GM03348 (cell line): ENCODE measurements at places on chromosomes 2 and 18.

DNA sequence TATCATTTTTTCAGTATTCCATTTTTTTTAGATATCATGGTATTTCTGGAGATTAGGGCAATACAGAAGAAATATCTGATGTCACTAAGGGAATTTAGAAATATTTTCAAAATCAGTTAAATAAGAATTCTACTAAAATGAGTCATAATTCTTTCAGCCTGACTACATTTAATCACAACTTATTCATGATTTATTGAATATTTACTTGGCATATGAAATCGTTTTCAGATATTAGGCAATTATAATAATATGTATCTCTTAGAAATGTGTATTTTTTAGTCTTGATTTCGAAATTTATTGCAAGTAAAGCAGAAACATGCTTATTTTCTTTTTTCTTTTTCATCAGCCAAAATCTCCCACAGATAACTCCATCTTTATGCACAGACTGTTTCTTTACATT, 142.2 kb downstream of the CCDC102B start:
- DNase-seq = peak; percentile 3

DNA sequence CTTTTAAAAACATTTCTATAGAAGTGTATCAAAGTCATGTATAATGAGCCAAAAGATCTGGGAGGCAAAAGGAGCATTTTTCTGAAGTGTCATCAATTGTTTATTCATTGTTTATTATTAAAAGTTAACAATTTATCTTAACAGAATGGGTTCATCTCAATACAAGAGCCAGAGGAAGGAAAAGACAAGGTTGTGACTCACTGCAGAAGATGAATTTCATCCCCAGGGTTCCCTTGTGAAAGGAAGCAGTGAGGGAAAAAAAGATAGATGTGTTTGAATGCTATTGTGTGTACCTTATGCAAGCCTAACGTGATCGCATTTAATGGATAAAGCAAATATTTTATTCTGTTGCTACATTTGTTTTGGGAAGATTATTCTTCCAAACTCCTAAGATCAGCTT, 286.3 kb downstream of the PIEZO2 start:
- DNase-seq = no peak

DNA sequence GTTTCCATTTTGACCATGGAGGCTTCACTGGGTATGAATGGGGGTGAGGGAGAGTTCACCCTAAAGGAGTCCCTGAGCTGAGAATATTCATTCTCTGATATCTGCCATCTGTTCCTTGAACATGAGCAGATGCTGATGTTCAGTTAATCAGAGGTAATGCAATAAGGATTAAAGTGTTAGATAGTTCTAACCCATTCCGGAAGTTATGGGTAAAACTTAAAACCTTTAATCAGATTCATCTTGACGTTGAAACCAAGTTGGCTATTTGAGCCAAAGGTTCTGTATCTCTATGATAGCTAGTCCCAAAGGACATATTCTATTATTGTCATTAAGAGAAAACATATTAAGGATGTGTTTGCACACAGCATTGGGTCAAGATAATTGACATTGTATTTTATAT, 268.9 kb downstream of the PLCL1 start:
- DNase-seq = no peak

DNA sequence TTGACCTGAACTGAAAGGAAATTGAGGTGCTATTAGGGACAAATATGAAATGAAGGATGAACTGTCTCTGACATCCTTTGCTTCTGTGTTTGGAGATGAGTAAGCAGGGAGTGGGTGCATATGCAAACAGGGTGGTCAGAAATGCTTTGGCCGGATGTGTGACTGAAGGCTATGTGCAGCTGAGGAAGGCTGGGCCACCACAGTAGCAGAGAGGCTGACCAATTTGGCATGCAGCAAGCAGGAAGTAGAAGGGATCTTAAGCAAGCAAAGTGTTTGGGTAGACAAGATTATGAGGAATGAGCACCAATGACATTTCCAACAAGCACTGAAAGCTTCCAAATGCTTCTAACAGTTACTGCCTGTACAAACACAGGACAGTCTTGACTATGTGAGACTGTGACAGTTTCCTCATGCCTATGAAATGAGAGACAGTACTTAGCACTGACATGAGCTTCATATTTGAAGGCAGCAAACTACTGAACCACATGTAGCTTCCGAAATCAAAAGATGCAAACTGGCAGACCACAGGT, 3.3 kb upstream of the ACTR3 start:
- peak; percentile 86 for DNase-seq

DNA sequence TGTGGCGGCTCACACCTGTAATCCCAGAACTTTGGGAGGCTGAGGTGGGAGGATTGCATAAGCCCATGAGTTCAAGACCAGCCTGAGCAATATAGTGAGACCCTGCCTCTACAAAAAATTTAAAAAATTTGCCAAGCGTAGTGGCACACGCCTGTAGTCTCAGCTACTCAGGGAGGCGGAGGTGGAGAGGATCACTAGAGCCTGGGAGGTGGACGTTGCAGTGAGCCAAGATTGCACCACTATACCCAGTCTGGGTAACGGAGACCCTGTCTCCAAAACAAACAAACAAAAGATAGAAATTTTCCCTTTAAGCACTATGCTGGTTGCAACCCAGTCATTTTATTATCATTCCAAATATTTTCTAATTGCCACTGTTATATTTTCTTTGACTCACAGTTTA, 32.3 kb downstream of the NPHP1 start:
- no peak for DNase-seq

GRCh38 chr2:231933916-231934401, 7.8 kb upstream of the NPPC start:
- no peak for DNase-seq

DNA sequence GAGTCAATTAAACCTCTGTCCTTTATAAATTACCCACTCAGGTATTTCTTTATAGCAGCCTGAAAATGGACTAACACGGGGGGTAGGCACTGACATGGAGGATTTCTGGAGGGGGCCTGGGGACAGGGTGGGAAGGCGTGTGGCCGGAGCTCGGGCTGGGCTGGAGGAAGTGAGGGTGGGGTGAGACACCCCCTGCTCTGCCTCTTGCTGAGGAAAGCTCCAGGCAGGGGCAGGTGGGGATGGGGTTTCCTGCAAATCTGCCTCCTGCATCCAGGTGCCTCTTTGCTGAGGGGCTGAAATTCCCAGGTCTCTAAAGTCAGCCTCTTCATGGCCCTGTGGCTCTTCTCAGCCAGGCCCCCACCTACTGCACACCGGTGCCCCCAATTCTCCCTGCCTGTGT, 25.7 kb upstream of the OTOS start:
- DNase-seq = no peak

GRCh38 chr18:12460874-12461273, 53.1 kb downstream of the PRELID3A start:
- DNase-seq = no peak

GRCh38 chr2:153478289-153479261, at the start of gene RPRM:
TSS of gene RPRM (minus strand) at chr2:153478762. CDS start at chr2:153478565, 197 bp downstream.
- peak; percentile 92 for DNase-seq
